H9 (cell line): ENCODE measurements at places on chromosomes 2 and 18. TPM values are rescaled to one million over a fixed set of nuclear protein-coding genes. Genes with fewer than 3 reads are reported as not detected.

GRCh38 chr2:197707316-197708213, 2.4 kb downstream of the MARS2 start:
- no peak for DNase-seq

DNA sequence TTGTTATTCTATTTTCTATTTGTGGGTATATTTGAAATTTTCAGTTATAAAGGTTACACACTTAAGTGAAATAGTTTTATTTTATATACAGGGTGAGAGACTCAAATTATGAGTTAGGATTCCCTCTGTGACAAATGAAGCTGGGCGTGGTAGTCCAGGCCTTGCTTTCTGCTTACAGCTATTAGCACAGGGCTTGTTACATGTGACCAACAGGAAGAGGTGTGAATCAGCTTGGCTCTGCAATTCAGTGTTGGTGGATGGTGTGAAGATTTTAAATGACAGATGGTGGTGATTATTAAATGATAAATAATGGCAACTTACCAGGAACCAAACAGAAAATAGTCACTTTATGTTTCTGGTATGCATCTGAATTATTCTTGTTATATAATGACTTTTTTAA, 64.4 kb upstream of the NOSTRIN start:
- DNase-seq: no peak

SIX2 gene
- 0.15 TPM in 1 of 2 replicates, not detected in the other for total RNA-seq

CRYGD gene
- not detected in 2 replicates for total RNA-seq

- DNase-seq: no peak
Measured at GRCh38 chr18:3015204-3015592, 2.3 kb upstream of the LPIN2 start.

DNA sequence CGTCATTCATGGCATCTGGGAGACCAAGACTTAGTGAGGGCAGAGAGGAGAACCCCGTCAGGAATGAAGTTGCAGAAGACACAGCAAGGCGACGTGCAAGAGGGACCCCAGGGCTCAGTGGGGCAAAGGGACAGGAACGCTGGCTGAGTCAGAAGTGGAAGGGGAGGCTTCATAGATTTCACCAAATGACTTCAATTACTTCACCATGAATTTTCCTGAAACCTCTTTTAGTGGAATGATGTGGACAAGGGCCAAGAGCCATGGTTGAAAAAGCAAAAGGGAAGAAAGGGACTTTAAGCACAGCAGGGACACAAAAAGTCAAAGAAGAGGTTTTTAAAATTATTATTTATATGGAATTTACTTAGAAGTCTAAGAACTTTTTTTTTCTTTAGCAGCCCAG, 141.6 kb upstream of the PID1 start:
- no peak for DNase-seq

- DNase-seq: no peak
Measured at GRCh38 chr18:36249392-36249791, 48.1 kb upstream of the FHOD3 start.

DNA sequence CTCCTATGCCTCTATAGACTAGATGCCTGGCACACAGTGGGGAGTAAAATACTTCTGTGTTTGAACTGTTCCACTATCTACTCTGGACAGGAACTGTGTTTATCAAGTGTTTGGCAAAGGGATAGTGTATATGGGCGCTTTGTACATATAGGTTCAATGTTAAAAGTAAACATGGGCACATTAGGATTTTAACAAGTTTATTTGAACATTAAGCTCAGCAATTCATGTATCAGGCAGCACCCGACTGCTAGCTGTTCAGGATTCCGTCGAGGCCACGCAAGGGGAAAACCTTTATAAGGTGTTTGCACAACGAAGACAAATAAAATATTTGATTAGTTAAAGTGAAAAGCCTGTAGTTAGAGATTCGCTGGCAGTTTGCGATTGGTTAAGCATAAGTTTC, 43.4 kb upstream of the ROCK2 start:
- DNase-seq: no peak

KIF3C gene
- total RNA-seq: 35.2 and 41.4 TPM in 2 replicates

DNA sequence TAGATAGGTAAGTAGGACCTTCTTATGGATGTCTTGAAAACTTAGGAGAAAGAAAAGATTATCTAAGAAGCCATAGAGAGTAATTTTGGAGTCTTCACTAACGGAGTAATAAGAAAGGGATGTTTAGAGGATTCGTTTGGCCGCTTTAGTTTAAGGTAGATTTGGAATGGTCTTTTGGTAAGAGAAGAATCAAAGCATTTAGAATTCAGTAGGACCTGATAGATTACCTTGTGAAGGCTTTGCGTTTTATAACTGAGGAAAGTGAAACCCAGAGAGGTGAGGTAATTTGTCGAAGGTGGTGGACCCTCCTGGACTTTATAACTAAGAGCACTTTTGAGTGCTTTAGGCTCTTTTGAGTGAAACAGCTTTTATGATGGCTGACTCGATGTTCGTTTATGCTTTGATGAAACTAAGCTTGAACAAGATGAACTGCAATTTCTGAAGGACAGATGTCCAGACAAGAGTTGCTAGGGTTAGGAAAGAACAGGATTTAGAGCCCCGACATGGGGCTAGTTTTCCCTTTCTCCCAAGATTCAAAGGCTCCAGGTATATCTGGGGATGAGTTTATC, 1.3 kb downstream of the MYL12B start:
- no peak for DNase-seq
